ENCODE measurements at places on chromosomes 13 and 19. TPM values are rescaled to one million over a fixed set of nuclear protein-coding genes. Genes with fewer than 3 reads are reported as not detected.

Gene ZNF433
- 2.0 TPM for total RNA-seq

Gene GPC6
- total RNA-seq: 0.17 TPM

Gene SIGLEC12
- total RNA-seq: not detected

Gene ZNF699
- total RNA-seq: 9.4 TPM

Gene PPAN
- 23.4 TPM for total RNA-seq
